Amniotic epithelial cell (primary cell): ENCODE measurements at places on chromosomes 2 and 18.

DNA sequence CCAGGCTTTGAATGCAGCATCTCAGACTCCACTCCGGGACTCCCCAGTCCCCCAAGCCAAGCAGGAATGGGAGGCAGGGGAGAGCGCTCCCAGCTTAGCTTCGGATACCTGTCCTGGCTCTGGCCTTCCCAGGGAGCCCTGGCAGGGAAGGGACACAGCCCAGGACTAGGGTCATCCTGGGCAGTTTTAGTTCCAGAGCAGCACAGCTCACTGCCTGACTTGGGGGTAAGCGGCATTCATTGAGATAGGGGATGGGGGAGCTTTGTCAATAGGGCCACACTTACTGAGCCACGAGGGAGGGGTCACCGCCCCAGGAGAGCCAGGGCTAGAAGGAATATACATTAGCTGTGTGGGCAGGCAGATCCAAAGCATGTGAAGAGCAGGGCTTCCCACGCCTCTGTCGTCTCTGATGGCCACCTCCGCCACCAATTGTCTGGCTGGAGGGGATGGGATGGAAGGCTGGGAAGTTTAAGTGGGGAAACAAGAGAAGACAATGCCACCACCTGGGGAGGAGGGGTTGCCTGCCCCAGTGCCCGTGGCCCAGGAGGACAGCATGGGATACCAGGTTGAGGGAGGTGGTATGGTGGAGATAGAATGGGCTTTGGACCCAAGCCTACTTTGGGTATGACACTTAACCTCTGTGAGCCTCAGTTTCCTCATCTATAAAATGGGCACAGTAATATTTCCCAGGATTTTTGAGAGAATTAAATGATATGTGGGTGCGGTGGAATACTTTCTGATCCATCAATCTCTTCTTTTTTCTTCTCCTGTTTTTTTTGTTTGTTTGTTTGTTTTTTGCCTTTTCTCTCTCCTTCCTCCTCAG lies 40.2 kb downstream of the SCTR start:
- DNase-seq, result no peak

- DNase-seq, result peak; percentile 84
Measured at GRCh38 chr2:172858473-172858745, 122.8 kb downstream of the RAPGEF4 start.

- DNase-seq, result no peak
Measured at GRCh38 chr2:68086166-68086565, 23.4 kb upstream of the C1D start.

- DNase-seq, result no peak
Measured at GRCh38 chr18:5122272-5122671, 74.8 kb downstream of the AKAIN1 start.

- no peak for DNase-seq
Measured at GRCh38 chr2:9667826-9668225, 37.0 kb upstream of the YWHAQ start.

DNA sequence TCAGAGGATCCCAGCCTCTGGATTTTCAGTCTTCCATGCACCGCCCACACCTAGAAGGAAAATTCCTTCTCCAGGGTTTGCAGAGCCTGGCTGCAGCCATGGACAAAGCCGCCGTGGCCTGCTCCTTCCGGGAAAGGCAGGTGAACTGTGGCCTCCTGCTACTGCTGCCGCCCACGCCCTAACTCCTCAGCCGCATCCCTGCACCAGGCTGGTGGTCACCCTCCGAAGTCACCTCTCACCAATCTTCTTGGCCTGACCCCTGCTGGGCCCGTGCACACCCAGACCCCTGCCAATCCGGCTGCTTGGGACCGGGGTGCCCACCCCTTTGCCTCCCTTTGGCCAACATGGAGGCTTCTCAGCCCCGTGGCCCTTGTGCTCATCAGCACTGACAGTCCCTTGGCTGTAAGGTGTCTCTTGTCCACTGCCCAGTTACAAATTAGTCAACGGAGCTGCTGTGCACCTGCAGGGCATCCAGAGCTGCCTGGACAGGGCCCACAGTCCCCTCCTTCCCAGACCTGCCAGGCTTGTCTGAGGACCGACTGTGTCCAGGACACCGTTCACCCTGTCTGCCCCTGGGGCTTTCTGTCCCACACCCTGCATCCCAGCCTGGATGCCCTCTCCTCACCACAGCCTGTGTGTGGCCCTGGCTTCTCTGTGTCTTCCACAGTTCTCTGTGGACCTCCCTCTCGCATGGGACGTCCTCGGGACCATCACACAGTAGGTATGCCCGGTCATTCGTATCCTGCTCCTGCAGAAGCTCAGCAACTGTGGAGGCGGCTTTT lies 130.1 kb upstream of the TPO start:
- no peak for DNase-seq

DNA sequence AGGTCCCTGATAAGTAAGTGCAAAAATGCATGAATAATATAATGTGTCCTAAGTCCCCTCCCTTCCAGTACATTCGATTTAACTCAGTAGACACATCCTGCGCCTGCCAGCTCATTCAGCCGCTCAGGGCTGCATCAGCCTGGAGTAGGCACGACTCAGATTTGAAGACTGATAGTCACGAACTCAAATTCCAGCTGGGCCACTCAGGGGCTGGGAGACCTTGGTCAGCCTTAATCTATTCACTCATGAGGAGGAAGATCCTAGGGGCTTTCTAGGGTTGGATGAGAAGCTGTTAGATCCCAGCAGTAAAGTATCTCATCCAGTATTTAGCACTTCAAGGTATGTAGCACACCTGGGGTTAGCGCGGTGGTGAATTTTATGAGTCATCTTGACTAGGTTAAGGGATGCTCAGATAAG lies 98.9 kb upstream of the ODC1 start:
- DNase-seq, result no peak

- DNase-seq, result no peak
Measured at GRCh38 chr2:148305476-148305875, 284.6 kb downstream of the MBD5 start.

GRCh38 chr2:68692511-68692910 lies 42.1 kb upstream of the ARHGAP25 start:
- DNase-seq, result no peak

DNA sequence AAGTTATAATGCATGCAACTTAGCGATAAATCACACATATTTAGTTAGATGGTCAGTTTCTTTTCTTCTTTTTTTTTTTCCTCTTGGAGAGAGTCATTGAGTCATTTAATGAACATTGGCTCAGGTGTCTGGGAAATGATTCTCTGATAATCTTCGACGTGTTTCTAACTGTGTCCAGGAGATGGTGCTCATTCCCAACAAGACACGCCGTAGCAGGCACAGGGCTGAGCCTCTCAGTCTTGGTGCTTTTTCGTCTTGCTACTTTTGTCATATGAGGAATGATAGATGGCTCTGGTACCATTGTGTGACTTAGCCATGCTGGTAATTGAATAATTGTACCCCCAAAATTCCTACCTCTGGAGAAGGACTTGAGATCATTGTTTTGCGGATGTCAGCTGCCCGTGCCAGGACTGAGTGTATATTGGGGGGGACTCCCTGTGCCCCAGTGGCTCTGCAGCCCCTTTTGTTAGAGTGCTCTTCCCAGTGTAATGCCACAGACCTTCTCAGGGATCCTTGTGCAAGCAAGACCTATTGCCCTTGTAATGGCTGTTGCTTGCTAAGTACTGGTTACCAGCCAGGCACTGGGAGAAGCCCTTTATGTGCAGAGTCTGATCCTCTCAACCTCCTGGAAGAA lies 107.6 kb upstream of the CYRIA start:
- DNase-seq, result peak; percentile 28

DNA sequence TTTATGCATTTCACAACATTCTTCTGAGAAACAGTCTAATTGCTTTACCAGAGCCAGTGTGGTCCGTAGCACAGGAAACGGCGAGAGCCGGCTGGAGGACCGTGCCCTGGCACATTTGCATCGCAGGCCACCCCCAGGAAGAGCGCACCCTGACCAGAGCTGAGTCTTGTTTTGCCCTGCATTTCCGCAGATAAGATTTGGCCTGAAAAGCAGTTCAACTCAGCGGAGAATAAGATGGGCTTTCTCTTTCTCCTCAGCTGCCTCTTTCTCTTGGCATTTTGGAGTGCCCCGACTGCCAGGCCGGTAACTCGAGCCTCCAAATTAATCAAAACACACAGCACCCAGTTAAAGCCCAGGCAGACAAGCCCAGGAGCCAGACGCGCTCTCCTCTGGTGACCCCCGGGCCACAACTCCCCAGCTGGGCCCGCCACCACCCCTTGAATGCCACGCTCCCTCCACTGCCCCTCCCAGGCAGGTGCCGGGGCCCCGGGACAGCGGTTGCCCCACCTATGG lies 464 bp downstream of the COL4A4 start:
- DNase-seq, result no peak

DNA sequence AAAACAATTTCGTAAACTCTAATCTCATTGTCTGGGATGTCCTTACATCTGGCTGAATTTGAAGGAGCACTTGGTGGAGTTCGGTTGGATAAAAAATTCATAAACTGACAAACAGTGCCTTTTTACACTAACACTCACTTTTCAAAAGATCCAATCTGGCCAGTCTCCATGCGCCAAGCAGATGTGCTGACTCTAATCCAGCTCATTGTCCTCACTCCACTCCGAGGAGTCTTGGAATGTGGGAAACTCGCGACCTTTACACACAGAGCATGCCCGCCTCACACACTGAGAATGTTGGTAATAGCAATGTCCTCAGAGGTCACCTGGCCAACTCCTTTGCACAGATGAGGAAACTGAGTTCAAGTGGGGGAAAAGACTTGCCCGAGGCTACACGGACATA lies 66.8 kb downstream of the XDH start:
- DNase-seq, result peak; percentile 33

DNA sequence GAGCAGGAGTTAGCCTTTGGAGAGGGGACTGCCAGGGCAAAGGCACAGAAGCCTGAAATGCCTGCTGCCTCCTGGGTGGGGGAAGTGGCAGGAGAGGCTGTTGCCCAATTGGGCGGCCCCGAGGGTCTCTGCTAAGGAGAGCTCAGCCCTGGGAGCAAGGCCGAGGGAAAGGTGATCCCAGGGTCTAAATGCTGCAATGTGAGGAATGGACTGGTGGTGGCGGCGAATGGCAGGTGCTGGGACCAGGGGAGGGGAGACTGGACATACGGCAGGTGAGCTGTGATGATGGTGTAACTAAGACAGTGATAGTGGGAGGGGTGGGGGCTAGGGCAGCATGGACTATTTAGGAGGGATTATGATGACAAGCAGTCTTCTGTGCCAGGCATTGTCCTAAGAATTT lies 104.0 kb downstream of the DYSF start:
- DNase-seq, result no peak

GRCh38 chr2:52934920-52935640 lies 832.5 kb upstream of the CHAC2 start:
- no peak for DNase-seq

GRCh38 chr2:123518367-123518766 lies 506.7 kb upstream of the CNTNAP5 start:
- no peak for DNase-seq

DNA sequence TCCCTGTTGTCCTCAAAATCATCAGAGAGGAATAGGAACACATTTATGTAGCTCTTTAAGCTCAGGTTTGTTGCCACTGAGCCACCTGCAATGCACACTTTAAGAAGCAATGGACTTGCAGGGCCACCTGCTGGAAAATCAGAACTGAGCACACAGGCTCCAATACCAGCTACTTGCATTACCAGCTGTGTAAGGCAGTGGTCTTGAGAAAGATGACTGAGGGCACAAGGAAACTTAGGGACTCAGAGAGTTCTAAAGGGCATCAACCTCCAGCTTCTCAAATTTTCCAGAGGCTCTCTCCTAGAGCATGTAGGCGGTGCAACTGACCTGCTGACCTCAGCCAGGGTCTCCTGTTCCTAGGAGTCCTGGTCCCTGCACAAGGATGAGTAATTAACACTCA lies 2.5 kb upstream of the CNDP2 start:
- peak; percentile 62 for DNase-seq

- no peak for DNase-seq
Measured at GRCh38 chr2:67922080-67922785, 140.6 kb downstream of the C1D start.

- DNase-seq, result peak; percentile 30
Measured at GRCh38 chr2:203690441-203691047, 15.9 kb upstream of the CD28 start.

DNA sequence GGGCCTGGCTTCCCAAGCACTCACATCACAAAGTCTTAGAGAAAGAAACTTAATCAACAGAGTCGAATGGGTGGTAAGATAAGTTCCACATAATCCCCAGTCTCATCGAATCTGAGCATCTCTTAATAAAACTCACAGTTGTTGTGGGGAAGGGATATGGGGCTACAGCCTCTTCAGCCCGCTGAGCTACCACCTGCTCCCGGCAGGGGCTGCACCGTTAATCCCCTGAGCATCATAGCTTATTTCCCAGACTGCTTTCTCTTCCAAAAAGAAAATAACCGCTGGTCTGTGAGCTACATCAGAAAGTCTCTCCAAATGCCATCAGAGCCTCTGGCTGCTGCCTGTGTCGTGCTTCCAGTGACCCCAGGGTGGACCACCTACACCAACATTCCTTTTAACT lies 139.4 kb upstream of the CELF4 start:
- no peak for DNase-seq

- DNase-seq, result no peak
Measured at GRCh38 chr2:17930773-17931172, 52.3 kb downstream of the KCNS3 start.

DNA sequence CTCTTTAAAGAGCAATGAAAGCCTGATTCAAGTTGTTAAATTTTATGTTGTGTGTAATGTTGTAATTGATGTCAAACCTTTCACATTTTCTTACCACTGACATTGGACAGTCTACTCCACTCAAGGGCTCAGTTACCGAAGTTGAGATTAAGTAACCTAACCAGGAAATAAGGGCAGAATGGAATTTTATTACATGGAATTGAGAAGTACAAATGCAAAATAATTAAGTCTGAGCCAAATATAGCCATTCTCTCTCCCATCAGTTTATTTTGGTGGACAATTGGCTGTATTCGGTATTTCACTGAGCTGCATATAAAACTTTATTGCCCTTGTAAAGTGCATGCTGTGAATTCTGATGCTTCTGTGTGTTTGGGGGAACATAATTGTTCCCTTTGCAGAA lies 231.5 kb downstream of the TTC32 start:
- DNase-seq, result peak; percentile 23

DNA sequence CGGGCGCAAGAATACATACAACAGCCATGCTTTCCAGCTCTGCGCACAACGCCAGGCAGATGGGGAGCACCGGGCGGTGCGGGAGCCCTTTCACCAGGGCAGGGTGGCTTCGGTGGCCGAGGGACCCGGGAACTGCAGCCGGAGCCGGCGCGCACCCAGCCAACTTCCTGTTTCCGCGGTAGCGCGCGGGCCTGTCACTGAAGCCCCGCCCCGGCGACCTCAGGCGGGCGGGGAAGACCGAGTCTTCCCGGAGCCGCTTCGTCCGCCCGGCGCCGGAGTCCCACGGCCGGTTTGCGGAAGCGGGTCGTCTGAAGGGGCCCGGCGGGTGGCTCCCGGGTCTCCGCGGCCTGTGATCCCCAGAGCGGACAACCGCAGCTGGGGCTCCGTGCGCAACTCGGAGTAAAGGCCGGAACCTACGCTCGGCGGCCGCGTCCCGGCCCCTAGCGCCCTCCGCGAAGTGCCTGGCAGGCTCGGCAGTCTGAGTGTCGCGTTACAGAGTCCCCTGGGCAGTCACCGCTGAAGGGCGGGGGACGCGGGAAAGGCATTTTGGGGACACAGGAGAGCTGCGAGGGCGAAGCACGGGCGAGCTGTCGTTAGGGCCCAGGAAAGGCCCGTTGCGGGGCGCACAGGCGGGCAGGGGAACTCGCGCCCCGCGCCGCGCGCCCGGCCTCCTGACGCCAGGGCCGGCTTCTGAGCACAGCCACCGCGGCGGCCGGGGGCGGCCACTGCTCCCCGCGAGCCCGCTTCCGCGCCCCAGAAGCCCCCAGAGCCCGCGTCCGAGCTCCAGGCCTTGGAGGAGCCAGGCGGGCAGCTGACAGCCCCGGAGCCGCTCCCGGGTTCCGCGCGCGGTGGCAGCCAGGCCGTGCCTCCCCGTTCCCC lies at the start of gene MPPE1:
TSS of gene MPPE1 (minus strand) at position 136 of the 879 bp plus-strand sequence. CDS start 11,053 bp downstream, outside the sequence.
- DNase-seq, result peak; percentile 73

GRCh38 chr2:144162652-144163051 lies 357.3 kb downstream of the ZEB2 start:
- DNase-seq, result peak; percentile 22
